Caco-2 (cell line): ENCODE measurements at places on chromosomes 11 and 22. TPM values are rescaled to one million over a fixed set of nuclear protein-coding genes. Genes with fewer than 3 reads are reported as not detected.

DNA sequence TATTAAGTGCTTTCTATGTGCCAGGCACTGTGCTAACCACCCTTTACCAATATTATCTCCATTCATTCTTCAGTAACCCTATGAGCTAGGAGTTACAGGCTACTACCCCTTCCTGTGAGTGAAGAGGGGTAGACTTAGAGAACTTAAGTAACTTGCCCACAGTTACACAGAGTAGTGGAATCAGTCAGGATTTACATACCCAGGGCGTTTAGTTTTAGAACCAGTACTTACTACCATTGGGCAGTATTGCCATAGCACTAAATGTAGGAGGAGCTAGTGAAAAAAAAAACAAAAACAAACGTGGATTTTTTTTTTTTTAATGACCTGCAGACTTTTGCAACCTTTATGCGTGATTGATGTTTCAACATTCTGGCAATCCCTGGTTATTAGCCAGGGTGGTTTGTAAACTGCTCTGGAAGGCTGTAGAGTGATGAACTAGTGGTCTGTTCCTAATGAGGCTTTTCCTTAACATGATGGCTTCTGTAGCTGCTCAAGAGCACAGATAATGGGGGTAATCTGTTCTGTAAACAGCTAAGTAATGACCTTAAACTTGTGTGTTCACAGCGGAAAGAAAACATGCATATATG lies 11.4 kb downstream of the TBCEL start:
- DNase-seq = no peak

DNA sequence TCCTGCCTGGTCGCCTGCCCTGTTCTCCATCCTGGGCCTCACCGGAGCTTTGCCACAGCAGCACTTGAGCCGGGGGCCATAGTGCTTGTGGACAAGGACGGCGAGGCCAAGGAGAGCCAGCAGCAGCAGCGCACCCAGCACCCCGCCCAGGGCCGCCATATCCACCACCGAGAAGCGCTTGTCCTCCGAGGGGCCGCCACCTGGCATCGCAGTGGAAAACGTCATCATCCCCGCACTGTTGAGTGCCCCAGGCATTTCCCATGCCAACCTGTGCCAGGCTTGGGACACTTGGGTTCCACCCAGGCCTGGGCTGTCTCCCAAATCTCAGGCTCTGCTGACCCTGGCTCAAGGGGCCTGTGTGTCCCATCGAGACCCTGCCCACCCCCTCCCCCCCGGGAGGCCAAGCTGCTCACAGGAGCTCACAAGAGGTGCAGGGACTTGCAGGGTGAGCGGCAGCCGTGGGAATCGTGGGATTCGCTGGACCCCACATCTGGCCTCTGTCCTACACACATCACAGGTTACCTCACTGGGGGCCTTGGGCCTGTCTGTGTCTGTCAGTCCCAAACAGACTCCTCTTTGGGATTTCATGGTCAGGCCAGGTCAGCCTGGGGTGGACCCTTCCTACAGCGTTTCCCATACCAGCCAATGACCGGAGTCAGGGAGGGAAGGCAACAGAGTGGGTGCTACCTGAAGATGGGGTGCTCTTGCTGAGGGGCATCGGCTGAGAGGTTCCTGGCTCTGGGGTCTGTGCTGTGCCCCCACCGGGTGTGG lies 2.3 kb upstream of the IRF7 start:
- DNase-seq = no peak

DNA sequence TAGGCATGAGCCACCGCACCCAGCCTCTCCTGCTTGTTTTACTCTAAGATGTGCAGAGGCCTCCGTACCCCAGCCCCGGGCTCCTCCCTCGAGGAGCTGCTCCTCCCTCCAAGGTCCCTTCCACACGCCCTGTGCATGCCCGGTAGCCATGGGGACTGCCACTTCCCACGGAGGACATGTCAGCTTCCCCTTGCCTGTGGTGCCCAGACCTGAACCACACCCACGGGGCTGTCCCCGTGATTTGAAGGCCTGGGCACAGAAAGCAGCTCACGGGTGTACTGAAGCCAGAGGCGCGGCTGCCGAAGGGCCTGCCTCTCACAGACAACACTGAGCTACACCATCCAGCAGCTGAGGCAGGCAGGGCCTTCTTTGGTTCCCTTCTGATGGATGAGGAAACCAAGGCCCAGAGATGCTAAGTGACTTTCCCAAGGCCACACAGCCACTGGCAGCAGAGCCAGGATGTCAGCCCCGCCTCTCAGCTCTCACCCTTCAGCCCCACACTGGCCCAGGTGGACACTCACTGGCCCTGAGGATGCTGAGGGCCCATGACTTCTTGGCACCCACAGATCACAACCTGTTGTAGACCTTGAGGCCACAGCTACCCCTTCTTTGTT lies 7.3 kb downstream of the INS start:
- no peak for DNase-seq

DNA sequence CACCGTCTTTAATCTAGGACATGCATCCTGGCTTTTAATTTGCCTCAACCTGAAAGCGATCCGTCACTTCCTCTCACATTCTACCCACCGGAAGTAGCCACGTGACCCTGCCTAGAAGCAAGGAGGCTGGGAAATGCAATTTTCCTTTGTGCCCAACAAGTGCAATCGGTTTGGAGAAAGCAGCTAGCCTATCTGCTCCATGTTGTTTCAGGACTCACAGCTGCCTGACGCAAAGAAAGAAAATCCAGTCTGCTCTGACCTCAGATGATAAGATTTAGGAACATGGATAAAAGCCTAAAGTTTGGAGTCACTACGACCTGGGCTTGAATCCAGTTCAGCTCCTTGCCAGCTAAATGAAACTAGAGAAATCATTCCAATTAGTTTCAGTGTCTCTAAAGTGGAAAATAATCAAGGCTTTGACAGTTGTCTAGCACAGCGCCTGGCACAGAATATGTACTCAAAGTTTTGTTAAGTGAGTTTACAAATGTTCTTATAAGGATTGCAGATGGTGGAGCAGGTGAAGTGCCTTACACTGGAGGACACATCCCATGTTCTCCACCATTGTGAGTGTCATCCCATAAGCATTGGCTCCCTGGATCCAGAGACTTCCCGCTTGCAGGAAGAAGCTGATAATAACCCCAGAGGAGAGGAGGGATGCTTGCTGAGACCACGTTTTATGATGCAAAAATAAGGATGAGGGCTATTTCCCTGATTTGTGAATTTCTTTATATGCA lies 553.7 kb downstream of the MN1 start:
- no peak for DNase-seq

PIWIL4 gene
- 3.4 and 3.6 TPM in 2 replicates for total RNA-seq

DNA sequence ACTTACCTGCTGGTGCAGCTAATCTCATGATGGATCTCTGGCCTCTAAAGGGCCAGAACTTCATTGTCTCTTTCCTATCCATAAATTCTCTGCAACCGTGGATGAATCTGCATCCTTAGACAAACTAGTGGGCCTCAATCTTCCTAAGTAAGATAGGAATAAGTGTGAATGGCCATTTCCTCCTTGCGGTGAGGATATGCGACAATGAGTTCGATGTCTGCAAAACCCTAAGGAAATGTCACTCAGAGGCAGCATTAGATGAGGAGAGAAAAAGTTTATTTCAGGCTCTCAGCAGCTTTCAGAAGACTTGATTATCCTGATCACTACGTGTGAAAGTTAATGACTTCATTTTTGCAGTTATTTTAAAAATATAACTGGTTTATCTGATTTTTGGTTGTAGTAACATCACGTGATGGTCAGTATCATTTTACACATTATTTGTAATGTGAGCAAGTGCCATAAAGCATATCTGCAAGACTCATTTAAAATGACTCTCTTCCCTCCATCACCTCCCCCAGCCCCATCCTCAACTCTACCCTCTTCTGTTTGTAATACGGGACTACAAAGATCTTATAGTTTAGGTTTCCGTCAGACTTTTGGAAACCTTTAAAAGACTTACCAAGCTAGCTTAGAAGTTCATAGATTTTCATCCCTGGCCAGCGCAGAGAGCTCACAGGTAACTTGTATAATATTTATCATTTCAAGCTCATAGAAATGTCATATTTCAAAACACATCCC lies 10.2 kb downstream of the GRAP2 start:
- DNase-seq = no peak

- DNase-seq = no peak
Measured at GRCh38 chr11:105032495-105032894, 2.4 kb downstream of the CASP1 start.

- no peak for DNase-seq
Measured at GRCh38 chr11:44651535-44652155, 75.1 kb upstream of the TSPAN18 start.

DNA sequence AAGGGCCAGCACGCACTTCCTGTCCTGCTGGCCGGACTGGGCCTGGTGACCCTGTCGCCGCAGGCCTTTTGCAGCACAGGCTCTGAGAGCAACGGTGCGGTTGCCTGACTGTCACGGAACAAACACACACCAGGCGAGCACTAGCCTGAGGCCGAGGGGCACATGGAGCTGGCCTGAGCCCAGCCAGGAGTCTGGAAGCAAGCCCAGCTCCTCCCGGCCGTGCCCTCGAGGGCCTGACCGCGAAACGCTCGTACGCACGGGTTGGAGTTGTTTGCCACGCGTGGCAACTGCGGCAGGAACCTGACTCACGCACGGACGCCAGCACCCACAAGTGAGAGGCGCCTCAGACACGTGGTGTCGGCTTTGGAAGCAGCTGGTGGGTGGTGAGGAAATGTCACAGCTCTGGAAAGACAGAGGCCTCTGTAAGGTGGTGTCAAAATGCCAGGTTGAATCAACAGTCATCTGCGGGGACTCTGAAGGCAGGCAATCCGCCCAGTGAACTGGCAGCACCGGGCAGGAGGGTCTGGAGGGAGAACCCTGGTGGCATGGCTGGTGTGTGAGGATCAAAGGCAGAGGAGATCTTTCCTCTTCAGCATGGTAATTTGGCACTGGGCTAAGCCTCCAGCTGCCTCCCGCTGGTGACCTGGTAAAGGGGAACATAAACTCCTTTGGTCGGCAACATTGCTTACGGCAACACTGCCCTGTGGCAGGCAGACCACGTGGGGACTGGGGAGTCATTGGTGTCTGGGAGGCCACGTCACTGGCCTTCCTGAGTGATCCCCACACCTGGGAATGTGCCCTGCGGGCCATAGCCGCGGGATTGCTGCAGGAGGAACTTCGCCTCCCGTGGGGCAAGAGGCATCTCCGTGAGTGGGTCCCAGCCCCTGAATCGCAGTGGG lies 15.3 kb upstream of the IL17REL start:
- no peak for DNase-seq

GRCh38 chr22:47367107-47367690 lies 604.7 kb downstream of the TBC1D22A start:
- DNase-seq = no peak

- DNase-seq = peak; percentile 53
Measured at GRCh38 chr22:42769574-42770447, 49.1 kb upstream of the A4GALT start.

DNA sequence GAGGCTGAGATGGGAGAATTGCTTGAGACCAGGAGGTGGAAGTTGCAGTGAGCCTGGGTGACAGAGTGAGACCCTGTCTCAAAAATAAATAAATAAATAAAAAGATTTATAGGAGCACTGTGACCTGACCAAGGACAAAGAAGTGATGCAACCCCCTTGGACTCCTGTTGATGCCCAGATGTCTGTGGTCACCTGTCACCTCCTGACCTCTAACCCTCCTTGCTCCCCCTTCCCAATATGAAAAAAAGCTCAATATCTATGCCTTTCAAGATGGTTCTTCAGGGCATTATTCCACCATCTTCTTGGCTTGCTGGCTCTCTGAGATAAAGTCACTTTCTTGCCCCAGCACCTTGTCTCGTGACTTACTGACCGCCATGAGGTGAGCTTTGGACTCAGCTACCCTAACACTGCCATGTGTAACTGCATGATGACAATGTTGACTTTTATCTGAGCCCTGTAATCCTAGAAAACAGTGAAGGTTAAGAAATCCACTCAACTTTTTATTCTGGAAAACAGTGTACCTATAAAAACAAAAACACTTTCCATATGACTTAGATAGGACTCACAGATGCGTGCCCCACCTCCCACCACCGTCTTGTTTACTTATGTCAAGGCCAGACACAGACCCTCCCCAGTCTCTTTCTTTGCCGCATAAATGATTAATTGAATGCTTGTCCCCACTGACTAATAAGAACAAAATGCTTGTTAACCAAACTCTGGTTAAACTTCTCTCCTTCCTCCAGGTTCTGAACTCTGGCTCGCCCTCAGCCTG lies 360.5 kb downstream of the BUD13 start:
- no peak for DNase-seq

DNA sequence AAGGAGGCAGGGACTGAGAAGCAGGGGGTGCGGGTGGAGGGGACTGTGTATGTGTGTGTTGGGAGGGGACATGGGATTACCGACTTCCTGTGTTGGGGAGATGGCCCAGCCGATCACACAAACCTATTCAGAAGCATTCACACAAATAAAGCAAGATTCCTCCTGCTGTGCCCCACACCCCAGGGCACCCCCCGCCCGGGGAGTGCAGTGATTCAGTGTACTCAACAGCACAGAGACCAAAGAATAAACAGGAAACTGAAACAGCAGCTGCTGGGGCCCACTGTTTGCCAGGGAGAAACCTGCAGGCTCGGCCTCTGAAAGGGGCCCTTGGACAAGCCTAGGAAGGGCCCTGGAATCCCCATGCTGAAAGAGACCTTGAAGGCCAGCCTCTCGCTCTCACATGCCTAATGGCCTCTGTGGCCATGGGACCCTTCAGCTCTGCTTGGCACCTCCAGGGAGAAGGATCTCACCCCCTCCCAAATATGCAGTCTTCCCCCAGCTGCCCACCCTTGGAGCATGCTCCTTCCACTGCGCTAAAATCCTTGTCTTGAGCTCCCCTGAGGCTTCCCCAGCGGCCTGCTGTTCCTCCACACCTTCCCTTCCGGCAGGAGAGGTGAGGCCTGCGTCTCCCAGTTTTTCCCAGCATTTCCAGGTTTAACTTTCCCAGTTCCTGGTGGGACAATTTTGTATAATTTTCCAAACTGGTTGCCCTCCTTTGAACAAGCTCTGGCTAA lies 72.9 kb downstream of the CSNK2A3 start:
- DNase-seq = no peak

NCAM1 gene
- 0.95 and 1.1 TPM in 2 replicates for total RNA-seq

DNA sequence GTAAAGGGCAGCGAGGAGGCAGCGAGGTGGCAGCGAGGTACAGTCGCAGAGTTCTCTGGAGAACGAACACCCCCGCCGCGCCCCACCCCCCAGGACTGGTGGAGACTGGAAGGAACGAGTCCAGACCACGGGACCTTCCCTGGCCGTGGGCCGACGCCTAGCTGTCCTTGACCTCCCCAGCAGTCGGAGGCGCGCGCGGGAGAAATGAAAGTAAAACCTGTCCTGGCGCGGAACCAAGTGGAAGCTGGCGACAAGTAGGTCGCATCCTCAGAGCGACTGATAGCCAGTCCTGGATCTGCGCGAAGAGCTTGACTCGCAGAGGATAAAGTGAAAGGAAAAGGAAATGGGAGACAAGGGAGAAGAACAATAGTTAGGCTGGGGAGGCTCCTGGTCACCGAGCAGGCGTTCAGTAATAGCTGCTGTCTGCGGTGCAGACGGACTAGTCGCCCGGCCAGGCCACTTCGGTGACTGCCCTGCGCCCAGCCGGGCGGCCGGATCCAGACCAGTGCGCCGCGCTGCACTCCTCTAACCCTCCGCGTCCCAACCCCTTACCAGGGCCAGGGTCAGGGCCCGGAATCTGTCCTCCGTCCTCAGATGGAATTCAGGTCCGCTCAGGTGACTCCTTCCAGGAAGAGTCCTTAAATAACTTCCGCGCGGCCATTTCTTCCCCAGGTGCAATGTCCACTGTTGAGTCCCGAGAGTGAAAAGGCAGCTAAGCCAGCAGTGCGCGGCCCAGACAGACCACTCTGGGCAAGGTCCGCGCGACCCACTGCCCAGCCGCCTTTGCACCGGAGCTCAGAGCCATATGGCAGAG lies 1.9 kb upstream of the ADM start:
- peak; percentile 83 for DNase-seq

- DNase-seq = no peak
Measured at GRCh38 chr11:9250139-9250582, 15.0 kb downstream of the DENND5A start.

GRCh38 chr22:20064140-20064480 lies 15.9 kb upstream of the DGCR8 start:
- DNase-seq = no peak
